ENCODE measurements at places on chromosomes 4 and X.

DNA sequence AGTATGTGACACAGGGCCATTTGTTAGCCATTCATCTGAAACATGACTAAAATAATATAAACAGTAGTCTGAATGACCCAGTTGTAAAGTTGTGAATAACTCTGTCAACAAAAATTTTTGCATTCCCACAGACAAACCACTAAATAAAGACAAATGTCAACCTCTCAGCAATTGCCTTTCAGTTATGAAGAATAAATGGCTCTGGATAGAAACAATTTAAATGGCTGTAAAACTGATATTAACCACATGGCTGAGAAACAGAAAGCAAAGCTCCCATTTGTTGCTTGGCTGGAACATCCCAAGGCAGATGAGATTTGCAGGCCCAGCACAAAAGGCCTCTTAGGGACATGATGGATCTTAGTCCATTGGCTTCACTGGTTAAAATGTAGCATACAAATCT lies 296.3 kb downstream of the GALNTL6 start:
- DNase-seq: no peak

DNA sequence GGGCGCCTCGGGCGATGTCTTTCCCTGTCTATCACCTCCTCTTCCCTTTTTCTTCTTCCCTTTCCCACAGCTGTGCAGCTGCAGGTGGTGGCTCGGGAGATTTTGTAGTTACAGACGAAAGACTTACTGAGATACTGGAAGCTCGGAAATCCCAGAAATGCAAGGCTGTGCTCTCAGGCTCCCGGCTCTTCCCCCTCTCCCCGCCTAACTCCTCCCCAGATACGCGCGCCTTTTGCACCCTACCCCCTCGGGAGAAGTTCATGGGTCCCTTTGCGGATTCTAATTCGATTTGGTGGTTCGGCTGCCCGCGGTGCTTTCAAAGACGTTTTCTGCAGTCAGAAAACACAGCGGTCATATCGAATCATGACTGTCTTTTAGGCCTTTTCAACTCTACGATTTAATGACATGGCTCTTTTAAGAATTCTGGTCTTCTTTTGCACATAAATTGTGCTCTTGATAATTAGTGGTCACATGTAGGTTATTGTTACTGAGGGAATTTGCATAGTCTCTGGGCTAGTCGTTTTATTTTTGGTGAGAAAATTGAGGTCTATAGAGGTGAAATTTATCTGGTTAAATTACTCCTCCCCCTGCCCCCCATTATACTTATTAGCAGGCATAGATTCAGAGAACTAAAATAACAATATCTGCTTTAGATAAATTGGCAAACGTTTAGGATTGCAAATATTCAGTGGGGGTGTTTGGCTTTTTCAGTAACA lies 1.6 kb downstream of the SEPTIN11 start:
- DNase-seq: no peak

GRCh38 chr4:167838686-167839085 lies 253.7 kb upstream of the ANXA10 start:
- no peak for DNase-seq

GRCh38 chr4:87659247-87659931 lies 9.3 kb downstream of the DMP1 start:
- DNase-seq: no peak

DNA sequence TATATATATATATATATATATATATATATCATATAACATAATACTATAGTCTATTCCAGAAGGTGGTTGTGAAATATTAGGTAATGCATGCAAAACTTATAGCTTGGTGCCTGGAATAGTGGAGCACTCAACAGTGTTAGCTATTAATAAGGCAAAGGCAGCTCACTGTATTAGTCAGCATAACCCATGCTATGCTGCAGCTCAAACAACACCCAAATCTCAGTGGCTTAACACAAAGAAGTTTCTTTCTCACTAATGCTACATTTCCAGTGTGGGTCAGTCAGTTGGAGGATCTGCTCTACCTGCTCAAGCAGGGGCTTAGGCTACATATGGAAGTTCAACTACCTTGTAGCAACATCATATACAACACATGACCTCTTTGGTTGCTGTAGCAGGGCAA lies 5.2 kb upstream of the RPGR start:
- no peak for DNase-seq

GRCh38 chr4:144202081-144202480 lies 61.6 kb upstream of the GYPA start:
- DNase-seq: no peak

DNA sequence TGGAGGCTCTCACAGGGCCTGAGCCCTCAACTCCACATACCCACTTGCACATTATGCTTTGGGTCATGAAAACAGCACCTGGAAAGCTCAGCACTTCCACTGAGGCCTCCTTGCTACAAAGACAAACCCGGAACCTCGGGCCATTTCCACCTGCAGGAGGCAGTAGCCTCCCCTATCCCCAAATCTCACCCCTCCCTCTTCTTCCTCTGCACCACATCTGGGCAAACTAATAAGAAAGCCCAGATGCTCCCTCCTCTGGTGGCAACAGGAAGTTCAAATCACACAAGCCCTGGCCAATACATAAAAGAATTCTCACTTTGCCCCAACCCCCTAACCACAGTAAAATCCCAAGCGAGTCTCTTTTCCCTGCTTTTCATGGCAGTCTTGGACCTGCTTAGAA lies 136.4 kb downstream of the MAPK10 start:
- no peak for DNase-seq

DNA sequence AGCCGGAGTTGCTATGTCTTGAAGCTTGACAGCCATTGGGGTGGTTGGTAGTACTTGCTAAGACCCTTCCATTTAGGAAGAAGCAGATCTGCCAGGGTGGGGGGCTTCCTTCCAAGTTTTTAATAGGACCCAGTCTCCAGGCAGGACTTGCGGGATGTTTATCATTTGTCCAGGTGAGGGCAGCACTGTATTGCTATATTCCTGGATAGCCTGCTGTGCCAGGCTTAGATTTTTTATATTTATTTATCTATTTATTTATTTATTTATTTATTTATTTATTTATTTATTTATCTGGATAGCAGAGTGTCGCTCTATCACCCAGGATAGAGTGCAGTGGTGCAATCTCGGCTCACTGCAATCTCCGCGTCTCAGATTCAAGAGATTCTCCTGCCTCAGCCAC lies 87.4 kb upstream of the CT45A1 start:
- no peak for DNase-seq

- DNase-seq: peak; percentile 27
Measured at GRCh38 chr4:151801547-151802516, 41.0 kb upstream of the GATB start.

DNA sequence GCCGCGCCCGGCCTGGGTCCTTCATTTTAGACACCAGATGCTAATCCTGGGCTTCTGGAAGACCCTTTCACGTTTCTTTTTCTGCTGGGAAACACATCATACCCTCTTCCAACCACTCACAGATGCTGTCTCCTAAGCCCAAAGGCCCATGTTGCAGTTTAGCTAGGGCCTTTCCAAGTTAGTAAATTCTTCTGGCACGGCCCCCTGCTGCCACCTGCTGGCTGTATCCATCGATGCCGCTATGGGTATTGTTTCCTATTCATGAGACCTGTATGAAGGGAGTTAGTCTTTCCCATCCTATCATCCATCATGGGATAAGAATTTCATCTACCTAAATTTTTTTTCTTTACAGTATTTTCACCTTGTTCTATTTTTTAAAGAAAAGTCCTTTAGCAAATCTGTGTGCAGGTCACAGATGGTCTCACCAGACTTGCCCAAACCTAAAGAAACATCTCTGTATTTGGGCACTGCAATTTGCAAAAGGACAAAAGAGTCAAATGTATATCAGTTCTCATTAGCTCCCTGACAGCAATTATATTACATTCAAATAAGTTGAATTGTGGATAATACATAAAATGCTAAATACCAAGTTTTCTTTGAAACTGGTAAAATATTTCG lies 37.8 kb upstream of the SLC9A7 start:
- peak; percentile 40 for DNase-seq

DNA sequence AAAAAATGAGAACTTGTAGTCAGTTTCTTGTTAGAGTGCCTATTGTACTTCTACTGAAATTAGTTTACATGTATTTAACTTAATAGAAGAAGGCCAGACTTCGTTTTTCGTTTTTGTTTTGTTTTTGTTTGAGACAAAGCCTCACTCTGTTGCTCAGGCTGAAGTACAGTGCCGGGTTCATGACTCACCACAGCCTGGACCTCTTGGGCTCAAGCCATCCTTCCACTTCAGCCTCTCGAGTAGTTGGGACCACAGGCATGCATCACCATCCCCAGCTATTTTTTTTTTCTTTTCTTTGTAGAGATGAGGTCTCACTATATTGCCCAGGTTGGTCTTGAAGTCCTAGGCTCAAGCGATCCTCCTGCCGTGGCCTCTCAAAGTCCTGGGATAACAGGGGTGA lies 793.9 kb downstream of the ADGRL3 start:
- DNase-seq: no peak

Data from stimulated activated CD8-positive, alpha-beta memory T cell treated with anti-CD3 and anti-CD28 coated beads, Interleukin-7, amount 100 ng/mL, for 4 hours (primary cell).